Nephron progenitor cell (in vitro differentiated cells): ENCODE measurements at places on chromosomes 5 and 9.

DNA sequence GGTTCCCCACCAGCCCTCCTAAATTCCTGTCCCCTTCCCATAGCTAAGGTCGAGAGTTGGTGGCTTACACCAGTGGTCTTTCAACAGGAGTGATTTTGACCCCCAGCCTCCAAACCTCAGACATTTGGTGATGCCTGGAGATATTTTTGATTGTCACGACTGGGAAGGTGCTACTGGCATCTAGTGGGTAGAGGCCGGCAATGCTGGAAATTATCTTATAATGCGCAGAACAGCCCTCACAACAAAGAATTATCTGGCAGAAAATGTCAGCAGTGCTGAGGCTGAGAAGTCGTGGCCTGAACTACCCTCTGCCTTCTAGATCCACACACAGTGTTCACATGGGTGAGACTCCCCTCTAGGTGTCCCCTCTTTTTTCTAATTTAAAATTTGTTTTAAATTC is 69.6 kb downstream of the IL31RA start:
- no peak for DNase-seq

GRCh38 chr5:122984425-122984824 is 52.1 kb downstream of the PPIC start:
- DNase-seq = no peak

- no peak for DNase-seq
Measured at GRCh38 chr9:94911986-94912635, 185.6 kb downstream of the AOPEP start.

- no peak for DNase-seq
Measured at GRCh38 chr9:95939472-95939871, 64.0 kb downstream of the ERCC6L2 start.

- DNase-seq = no peak
Measured at GRCh38 chr5:59709846-59710245, 183.7 kb downstream of the PDE4D start.

DNA sequence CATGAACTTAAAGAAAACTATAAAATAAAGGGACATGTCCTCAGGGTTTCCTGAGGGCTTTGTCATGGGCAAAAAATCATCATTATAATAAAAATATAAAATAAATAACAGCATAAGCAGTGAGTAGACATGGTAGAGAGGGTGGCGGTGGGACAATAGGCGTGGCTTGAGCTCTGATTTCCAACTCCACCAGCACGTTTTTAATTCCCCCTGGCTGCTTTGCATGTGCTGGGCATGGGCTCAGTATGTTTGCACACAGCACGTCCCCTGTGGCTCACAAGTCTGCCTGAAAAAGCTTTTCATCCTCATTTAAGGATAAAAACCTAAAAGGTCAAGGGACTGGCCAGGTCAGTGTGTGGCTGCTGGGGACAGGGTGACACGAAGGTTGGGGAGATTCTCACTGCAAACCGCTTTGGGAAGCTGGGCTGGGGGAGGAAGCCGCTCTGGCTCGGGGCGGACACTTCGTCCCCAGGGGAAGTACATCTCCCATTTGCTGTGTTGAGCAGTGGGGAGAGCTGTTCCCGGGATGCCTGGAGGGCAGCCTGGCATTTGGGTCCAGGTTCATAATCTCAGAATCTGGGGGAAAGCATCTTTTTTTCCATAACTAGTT is 32.6 kb downstream of the NKX2-5 start:
- no peak for DNase-seq

DNA sequence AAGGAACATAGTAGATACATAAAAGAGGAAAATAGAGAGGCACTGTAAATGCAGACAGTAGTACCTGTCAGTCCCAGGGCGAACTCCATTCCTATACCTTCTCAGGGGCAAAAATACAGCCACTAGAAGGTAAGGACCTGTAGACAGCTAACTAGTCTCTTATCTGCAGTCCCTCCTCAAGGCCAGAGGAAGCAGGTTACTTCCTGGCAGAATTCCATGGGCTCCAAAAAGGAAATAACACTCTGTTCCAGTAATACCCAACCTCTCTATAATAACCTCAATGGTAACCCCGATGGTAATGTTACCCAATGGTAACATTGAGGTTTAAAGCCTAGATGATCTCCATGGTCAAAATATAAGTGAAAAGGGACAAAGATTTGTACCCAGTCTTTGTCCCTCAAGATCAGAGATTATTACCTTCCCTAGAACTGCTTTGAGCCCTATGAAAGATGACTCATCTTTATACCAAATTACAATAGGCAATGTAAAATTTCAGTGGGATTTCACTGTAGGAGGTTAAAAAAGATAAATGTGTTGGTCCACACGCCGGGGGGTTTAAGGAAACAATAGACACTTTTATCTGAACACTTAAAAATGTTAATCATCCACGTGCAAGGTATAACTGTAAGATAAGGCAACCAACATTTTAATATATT is 113.0 kb downstream of the DENND1A start:
- no peak for DNase-seq

DNA sequence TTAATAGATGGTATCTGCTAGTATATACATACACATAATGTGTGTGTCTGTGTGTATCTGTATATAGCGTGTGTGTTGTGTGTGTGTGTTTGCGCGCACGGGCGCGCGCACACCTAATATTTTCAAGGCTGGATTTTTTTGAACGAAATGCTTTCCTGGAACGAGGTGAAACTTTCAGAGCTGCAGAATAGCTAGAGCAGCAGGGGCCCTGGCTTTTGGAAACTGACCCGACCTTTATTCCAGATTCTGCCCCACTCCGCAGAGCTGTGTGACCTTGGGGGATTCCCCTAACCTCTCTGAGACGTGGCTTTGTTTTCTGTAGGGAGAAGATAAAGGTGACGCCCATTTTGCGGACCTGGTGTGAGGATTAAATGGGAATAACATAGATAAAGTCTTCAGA is 757 bp downstream of the FXN start:
- DNase-seq = no peak

- no peak for DNase-seq
Measured at GRCh38 chr5:117945258-117945657, 1043.1 kb downstream of the DTWD2 start.
